Vagina (tissue), 2 donors: ENCODE measurements at places on chromosomes 4 and X. TPM values are rescaled to one million over a fixed set of nuclear protein-coding genes. Genes with fewer than 3 reads are reported as not detected.

TCP11X2 gene
- not detected for total RNA-seq

GRCh38 chr4:184417802-184418511 lies 56.4 kb downstream of the IRF2 start:
- no peak for DNase-seq
- H3K27me3 ChIP-seq, result no peaks in the 10 kb centered on the region
- H3K4me1 ChIP-seq, result peaks cover 55% of the 10 kb centered on the region
- H3K36me3 ChIP-seq, result no peaks in the 10 kb centered on the region
- H3K4me3 ChIP-seq, result no peak overlapping the region
- peak overlapping the region; percentile 82 for H3K27ac ChIP-seq

DNA sequence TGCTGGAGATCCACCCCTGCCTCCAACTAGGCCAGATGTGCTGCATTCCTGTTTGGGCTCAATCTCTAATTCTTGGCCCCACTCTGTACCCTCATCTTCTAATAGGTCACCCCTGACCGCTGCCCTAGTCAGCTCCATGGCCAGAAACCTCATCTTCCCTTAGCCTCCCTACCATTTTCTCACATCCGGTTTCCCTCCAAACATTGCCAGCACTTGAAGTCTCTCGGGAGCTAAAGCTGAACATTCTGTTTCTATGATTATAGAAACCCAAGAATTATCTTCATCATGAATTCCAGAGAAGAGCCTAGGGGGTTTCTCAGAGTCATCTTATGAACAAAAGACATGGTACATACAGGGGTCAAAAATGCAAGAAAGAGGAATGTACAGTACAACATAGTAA lies 179.7 kb downstream of the AMELX start:
- H3K36me3 ChIP-seq, result no peaks in the 10 kb centered on the region
- H3K4me1 ChIP-seq, result no peaks in the 10 kb centered on the region
- H3K4me3 ChIP-seq, result no peak overlapping the region
- H3K27me3 ChIP-seq, result no peaks in the 10 kb centered on the region
- H3K27ac ChIP-seq, result no peak overlapping the region
- no peak for DNase-seq

- no peaks in the 10 kb centered on the region for H3K36me3 ChIP-seq
- no peaks in the 10 kb centered on the region for H3K4me1 ChIP-seq
- DNase-seq, result no peak
- H3K27me3 ChIP-seq, result no peaks in the 10 kb centered on the region
- H3K4me3 ChIP-seq, result no peak overlapping the region
- H3K27ac ChIP-seq, result no peak overlapping the region
These were observed 108.3 kb upstream of the TEX13A start for GRCh38 chrX:105328773-105329172.

DNA sequence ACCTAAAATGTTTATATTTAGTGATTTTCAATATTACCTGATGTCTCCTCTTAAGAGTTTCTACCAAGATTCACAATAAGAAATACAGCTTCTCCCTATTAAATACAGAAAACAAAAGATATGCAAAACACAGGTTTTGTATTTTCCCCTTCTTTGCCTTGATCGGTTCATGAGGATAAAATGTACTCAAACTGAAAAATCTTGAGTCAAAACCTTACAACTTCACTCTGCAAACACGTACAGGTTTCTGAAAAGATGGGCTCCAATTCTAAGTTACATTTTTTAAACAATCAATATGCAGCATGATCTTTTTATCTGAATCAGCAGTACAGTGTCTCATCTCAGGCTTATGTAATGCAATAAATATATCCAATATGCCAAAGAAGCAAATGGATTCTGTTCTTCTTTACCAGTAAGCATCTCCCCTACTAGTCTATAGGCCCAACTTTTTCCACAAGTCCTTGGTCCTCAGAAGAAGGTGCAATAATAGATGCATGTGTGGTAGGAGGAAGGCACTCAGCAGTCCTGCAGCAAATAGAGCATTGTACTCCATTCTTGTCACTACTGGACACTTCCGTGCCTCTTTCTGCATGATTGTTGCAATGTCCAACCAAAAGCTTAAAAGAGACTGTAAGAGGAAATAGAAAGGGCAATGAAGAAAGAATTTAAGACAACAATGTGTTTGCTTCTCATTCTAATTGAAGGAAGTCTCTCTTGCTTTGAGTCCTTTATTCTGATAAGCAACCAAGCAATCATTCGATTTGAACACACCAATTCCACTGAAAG lies 3.2 kb downstream of the MAPK10 start:
- peaks cover 15% of the 10 kb centered on the region for H3K4me1 ChIP-seq
- H3K27me3 ChIP-seq, result no peaks in the 10 kb centered on the region
- DNase-seq, result no peak
- H3K4me3 ChIP-seq, result no peak overlapping the region
- no peak overlapping the region for H3K27ac ChIP-seq
